SK-N-SH (cell line): ENCODE measurements at places on chromosomes 6 and 20. TPM values are rescaled to one million over a fixed set of nuclear protein-coding genes. Genes with fewer than 3 reads are reported as not detected.

GRCh38 chr20:9609887-9610502 is 95.6 kb downstream of the LAMP5 start:
- peak overlapping the region; percentile 51; the same call in 1 of the 2 replicates for H3K27ac ChIP-seq
- no peaks in the 10 kb centered on the region for H3K27me3 ChIP-seq
- H3K4me1 ChIP-seq: peaks cover 14% of the 10 kb centered on the region

DNA sequence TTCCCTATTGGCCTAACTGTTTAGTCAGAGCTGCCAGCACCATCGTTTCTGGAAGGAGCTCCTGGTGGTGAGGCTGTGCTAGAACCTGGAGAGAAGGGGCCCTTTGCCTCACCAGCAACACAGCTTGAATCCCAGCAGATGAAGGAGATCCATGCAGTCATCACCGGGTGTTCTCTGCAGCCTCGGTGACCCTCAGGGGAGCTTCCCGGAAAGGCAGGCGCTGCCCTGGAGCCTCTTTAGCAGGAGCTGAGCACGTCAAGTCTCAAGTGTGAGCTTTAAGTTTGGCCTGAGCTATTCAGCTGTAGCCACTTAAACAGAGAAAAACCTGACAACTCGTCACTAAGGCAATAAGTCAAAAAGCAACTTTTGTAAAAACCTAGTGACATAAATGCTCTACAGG is 181.2 kb upstream of the FOXQ1 start:
- DNase-seq: no peak
- H3K27ac ChIP-seq: no peak overlapping the region
- H3K27me3 ChIP-seq: peaks cover 12% of the 10 kb centered on the region; the same call in 1 of the 2 replicates
- no peak overlapping the region for H3K4me3 ChIP-seq
- no peaks in the 10 kb centered on the region for H3K4me1 ChIP-seq

- no peak overlapping the region for H3K4me3 ChIP-seq
- no peak for DNase-seq
- H3K4me1 ChIP-seq: no peaks in the 10 kb centered on the region
- H3K27ac ChIP-seq: no peak overlapping the region
Observed at GRCh38 chr6:84118191-84118590, 84.6 kb downstream of the MRAP2 start.

- no peaks in the 10 kb centered on the region for H3K27me3 ChIP-seq
- no peaks in the 10 kb centered on the region for H3K4me1 ChIP-seq
- no peaks in the 10 kb centered on the region for H3K36me3 ChIP-seq
- H3K4me3 ChIP-seq: no peak overlapping the region
- no peak for DNase-seq
Observed at GRCh38 chr6:49955847-49956246, 8.1 kb downstream of the DEFB114 start.

- no peaks in the 10 kb centered on the region for H3K27me3 ChIP-seq
- H3K4me1 ChIP-seq: no peaks in the 10 kb centered on the region
- no peak for DNase-seq
- no peak overlapping the region for H3K27ac ChIP-seq
- peaks cover 3% of the 10 kb centered on the region for H3K36me3 ChIP-seq
Observed at GRCh38 chr6:42805297-42805861, 23.5 kb downstream of the BICRAL start.

DNA sequence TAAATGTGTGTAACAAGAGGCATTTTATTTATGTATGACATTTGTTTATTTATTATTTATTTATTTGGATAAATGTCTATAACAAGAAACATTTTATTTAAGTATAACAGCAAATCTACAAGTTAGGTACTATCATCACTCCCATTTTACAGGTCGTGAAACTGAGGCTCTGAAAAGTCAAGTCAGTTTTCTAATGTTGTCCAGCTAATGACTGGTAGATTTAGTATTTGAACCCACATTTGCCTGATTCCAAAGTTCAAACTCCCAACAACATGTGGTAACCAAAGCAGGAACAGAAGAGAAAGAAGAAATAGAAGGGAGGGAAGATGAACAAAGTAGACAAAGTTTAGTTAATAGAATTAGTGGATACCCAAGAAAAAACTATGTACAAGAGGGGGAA is 32.9 kb downstream of the BCAS1 start:
- no peaks in the 10 kb centered on the region for H3K27me3 ChIP-seq
- H3K27ac ChIP-seq: no peak overlapping the region
- no peaks in the 10 kb centered on the region for H3K36me3 ChIP-seq
- no peak overlapping the region for H3K4me3 ChIP-seq
- DNase-seq: no peak

- no peak for DNase-seq
- H3K4me1 ChIP-seq: no peaks in the 10 kb centered on the region
- H3K36me3 ChIP-seq: no peaks in the 10 kb centered on the region
- H3K4me3 ChIP-seq: no peak overlapping the region
Observed at GRCh38 chr6:4404415-4404814, 269.0 kb upstream of the ECI2 start.

DNA sequence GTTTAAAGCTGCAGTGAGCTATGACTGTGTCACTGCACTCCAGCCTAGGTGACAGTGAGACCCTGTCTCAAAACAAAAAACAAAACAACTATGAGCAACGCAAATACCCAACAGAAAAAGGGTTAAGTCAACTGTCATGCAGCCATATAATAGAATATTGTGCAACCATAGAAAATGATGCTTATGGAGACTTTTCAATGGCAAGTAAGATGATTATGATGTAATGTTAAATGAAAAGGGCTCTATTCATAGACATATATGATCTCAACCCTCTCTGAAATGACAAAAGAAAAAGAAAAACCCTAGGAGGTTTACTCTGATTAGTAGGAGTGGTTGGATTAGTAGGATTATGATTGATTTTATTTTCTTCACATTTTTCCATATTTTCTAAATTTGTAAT is 41.3 kb upstream of the TBC1D7 start:
- no peaks in the 10 kb centered on the region for H3K27me3 ChIP-seq
- peaks cover 20% of the 10 kb centered on the region; the same call in 1 of the 2 replicates for H3K4me1 ChIP-seq

DNA sequence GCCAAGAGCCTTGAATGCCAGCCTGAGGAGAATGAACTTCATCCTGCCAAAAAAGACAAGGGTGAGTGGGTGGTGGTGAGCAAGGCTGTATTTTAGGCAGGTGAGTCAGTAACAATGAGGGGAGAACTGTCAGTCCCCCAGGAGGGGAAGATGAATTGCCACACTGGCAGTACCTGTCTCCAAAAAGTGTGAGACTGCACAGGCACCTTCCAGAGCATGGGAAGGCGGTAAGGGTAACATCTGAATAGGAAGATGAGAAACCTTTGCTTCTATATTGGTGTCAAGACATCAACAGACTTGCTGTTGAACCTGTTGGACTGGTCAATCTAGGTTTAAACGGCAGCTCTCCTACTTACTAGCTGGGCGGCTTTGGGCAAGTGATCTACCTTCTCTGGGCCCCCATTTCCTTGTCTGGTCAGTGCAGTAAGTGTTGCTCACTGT is 30.9 kb downstream of the STK35 start:
- peak overlapping the region; percentile 78 for H3K27ac ChIP-seq
- DNase-seq: no peak

DNA sequence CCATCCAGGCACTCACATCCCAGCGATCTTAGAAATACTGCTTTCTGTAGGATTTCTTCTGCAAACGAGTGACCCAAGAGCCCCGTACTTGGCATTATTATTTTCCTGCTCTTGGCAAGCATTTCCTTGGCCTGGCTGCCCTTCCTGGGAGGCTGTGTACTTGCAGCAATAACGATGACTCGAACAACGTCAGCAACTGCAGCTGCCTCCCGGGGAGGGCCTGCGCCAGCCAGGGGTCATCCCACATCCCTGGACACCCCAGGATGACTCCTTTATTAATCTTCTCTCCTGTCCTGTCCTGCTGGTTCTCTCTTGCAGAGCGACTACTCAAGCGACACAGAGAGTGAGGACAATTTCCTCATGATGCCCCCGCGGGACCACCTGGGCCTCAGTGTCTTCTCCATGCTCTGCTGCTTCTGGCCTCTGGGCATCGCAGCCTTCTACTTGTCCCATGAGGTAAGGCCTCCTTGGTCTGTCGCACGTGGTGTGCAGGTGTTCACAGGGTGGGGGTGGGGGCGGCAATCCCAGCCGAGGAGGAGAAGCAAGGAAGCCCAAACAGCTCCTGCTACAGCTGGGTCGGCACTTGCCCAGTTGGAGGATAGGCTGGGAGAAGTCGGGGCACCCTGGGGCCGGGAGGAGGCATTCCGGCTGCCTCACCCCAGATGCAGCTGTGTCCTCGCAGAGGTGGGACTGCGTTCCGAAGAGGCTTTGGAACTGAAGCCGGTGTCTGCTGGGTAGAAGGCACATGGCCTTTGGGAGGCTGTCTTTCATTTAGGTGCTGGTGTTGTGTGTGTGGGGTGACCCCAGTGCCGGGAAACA is 115.3 kb downstream of the SYNDIG1 start:
- no peak overlapping the region for H3K4me3 ChIP-seq
- H3K27me3 ChIP-seq: no peaks in the 10 kb centered on the region
- DNase-seq: no peak
- H3K4me1 ChIP-seq: peaks cover 32% of the 10 kb centered on the region
- no peaks in the 10 kb centered on the region for H3K36me3 ChIP-seq
- H3K27ac ChIP-seq: no peak overlapping the region

DNA sequence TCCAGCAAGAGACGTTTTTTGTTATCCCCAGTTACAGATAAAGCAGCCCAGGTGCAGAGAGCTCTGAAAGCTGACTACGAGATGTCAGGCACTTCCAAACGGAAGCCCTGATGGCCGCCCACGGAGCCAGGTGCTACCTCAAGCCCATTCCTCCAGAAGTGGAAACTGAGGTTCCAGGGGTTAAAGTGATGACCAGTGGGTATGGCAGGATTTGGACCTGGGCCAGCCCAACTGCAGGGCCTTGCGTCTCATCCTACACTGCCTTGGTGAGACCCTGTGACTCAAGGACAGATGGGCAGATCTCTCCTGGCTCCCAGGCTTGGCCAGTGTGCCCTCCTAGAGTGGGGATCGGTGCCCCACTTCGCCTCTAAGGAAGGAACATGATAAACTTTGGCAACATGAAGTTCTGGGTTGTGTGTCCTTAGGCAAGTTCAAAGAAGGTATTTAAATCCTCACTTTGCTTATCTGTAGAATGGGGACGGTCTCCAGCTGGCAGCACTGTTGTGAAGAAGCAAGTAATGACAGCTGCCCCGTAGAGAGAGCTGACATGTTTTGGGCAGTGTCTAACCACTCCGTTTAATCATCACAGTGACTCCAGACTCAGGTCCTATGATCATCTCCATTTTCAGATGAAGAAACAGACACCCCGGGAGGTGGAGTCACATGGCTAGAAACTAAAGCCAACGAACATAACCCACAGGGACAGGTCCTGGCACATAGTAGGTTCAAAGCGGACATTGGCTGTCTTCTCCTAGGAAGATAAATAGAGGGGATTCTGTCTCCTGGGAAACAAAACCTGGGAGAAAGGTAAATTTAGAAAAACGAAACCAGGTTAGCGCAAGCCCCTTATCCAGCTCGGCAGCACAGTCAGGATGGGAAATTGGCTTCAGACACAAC is 34.4 kb upstream of the CDH22 start:
- H3K4me3 ChIP-seq: no peak overlapping the region
- DNase-seq: no peak
- peaks cover 33% of the 10 kb centered on the region; the same call in 1 of the 2 replicates for H3K4me1 ChIP-seq
- no peaks in the 10 kb centered on the region for H3K36me3 ChIP-seq
- H3K27me3 ChIP-seq: peaks cover 4% of the 10 kb centered on the region; the same call in 1 of the 2 replicates

DNA sequence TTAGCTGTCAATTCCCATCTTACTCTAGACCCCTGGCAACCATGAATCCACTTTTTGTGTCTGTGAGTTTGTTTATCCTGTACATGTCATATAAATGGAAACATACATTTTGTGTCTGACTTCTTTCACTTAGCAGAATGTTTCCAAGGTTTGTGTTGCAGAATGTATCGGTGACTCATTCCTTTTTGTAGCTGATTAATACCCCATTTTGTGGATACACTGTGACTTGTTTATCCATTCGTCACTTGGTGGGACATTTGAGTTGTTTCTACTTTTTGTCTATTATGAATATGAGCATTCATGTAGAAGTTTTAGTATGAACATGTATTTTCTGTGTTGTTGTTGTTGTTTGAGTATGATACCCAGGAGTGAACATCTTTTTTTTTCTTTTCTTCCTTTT is 21.4 kb downstream of the CDYL start:
- H3K4me1 ChIP-seq: no peaks in the 10 kb centered on the region
- H3K4me3 ChIP-seq: no peak overlapping the region
- no peaks in the 10 kb centered on the region for H3K27me3 ChIP-seq
- no peak for DNase-seq

DNA sequence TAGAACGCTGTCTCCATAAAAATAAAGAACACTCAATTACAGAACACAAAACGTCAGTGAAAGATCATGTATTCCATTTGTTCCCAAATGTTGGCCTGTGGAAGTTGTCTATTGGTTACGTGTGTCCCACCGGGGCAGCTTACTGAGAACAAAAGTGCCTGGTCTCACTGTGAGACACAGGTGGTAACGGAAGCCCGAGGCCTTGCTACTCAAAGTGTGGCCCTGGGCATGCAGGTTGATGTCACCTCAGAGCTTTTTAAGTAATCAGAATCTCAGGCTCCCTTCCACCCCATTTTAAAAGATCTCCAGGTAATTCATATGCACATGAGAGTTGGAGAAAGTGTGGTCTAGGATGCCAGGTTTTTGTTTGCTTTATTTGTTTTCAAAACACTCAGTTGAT is 422.5 kb upstream of the OPRM1 start:
- H3K27me3 ChIP-seq: no peaks in the 10 kb centered on the region
- H3K36me3 ChIP-seq: no peaks in the 10 kb centered on the region
- no peak overlapping the region for H3K27ac ChIP-seq
- DNase-seq: no peak
- H3K4me1 ChIP-seq: peaks cover 5% of the 10 kb centered on the region; the same call in 1 of the 2 replicates

DNA sequence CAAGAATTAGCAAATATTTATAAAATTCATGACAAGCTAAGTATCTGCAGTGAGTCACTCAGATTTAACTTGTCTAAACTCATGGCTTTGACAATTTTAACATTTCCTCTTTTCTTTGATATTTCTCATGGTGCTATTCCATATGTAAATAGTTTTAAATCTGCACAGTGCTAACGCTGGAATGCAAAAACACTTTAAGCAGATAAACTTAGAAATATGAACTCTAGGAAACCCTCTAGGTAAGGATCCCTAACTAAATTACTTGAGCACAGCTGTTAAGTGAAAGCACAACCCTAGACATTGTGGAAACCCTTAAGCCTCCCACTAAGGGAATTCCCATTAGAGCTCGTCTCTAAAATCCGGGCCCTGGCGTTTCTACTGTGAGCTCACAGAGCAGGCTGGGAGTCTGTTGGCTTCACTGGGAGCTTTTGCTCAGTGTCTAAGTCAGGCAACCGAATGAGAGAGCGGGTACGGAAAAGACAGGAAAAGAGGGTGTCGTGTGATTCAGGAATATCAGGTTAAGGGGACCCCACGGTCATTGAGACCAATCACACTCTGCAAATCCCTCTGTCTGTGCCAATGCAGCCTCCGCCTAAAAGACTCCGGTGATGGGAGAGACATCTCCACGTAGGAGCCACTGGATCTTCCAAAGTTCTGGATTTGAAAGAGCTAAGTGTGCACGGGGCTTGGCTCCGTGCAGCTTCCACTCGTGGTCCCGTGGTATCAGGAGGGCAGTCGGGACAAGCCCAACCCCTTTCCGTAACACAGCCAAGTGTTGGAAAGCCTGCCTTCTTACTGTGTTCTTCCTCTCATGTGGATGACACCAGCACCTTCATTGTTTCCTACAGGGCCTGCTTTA is 112.3 kb upstream of the RPS6KA2 start:
- H3K27me3 ChIP-seq: no peaks in the 10 kb centered on the region
- no peaks in the 10 kb centered on the region for H3K36me3 ChIP-seq
- no peak overlapping the region for H3K27ac ChIP-seq
- no peak for DNase-seq

The F13A1 gene
- polyA plus RNA-seq: not detected in 2 replicates

The DLGAP4 gene
- polyA plus RNA-seq: 12.7 and 31.2 TPM in 2 replicates

The PREP gene
- polyA plus RNA-seq: 15.9 and 20.9 TPM in 2 replicates

The MED20 gene
- 25.1 and 29.6 TPM in 2 replicates for polyA plus RNA-seq

The CEP85L gene
- polyA plus RNA-seq: 1.1 and 1.3 TPM in 2 replicates

The HMGN3 gene
- polyA plus RNA-seq: 57.6 and 64.5 TPM in 2 replicates

The OPRL1 gene
- 1.7 and 1.8 TPM in 2 replicates for polyA plus RNA-seq

The PSORS1C2 gene
- polyA plus RNA-seq: not detected in 2 replicates

The ARG1 gene
- not detected in 2 replicates for polyA plus RNA-seq
